ENCODE measurements at places on chromosomes 6 and 20. TPM values are rescaled to one million over a fixed set of nuclear protein-coding genes. Genes with fewer than 3 reads are reported as not detected.

DNA sequence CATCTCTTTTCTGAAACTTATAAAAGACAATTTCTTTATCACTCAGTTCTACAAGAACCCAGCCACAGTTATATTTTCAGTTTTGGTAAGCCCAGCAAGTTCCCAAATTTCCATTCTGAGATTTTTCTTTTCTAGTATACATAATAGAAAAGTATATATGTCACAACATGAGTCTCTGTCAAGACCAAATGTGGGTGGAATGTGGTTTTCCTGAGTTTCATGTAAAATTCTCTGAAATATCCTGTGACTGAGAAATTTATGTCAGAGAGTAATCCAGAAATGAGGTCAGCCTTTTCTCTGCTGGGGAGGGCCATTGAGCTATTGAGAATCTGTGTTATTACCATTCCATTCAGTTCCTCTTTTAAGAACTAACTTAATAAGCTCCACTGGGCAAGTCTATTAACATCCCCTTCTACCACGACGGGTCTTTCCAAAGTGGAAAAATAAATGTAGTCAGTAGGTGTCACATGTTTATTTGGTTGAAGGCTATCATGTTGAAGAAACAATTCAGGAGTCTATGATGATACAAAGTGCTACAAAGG is 100.7 kb upstream of the HMGN3 start:
- no peak for DNase-seq

DNA sequence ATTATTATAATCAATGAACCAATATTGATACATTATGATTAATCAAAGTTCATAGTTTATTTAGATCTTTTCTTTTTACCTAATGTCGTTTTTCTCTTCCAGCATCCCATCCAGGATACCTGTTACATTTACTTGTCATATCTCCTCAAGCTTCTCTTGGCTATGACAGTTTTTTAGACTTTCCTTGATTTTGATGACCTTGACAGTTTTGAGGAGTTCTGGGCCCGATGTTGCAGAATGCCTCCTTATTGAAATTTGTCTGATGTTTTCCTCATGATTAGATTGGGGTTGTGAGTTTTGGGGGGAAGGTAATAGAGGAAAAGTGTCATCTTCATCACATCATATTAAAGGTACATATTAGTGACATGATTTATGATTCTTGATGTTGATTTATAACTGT is 3.8 kb upstream of the SIRPD start:
- no peak for DNase-seq

DNA sequence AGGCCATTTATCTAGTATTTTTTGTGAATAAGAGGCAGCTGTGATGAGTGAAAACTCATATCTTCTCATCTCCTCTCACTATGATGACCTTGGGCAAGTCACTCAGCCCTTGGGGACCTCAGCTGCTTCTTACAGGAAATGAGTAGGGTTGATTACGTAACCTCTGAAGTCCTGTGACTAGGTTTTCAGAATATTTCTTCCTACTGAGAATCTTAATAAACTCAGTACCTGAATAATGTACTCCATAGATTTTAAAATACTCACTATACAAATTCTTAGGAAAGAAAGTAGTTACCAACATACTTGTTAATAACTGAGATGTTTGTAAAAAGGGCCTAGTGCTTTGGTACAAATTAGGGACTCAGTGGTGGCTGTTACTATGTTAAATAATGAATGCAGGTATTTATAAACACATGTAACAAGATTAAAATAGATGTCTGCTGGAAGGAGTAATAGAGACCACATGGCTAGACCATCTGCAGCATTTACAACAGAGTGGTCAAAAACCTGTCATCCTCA is 60.9 kb downstream of the RPRD1B start:
- peak; percentile 77 for DNase-seq

DNA sequence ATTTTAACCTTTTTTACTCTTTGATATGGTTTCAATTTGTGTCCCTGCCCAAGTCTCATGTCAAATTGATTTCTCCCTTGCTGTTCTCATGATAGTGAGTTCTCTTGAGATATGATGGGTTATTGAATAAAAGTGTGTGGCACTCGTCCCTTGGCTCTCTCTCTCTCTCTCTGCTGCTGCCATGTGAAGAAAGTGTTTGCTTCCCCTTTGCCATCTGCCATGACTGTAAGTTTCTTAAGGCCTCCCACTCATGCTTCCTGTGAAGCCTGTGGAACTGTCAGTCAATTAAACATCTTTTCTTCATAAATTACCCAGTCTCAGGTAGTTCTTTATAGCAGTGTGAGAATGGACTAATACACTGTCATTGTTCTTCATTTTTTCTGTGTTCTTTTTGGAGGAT is 48.5 kb downstream of the LIN28B start:
- no peak for DNase-seq

- no peak for DNase-seq
These were observed 37.5 kb downstream of the ELMO2 start for GRCh38 chr20:46368902-46369268.

DNA sequence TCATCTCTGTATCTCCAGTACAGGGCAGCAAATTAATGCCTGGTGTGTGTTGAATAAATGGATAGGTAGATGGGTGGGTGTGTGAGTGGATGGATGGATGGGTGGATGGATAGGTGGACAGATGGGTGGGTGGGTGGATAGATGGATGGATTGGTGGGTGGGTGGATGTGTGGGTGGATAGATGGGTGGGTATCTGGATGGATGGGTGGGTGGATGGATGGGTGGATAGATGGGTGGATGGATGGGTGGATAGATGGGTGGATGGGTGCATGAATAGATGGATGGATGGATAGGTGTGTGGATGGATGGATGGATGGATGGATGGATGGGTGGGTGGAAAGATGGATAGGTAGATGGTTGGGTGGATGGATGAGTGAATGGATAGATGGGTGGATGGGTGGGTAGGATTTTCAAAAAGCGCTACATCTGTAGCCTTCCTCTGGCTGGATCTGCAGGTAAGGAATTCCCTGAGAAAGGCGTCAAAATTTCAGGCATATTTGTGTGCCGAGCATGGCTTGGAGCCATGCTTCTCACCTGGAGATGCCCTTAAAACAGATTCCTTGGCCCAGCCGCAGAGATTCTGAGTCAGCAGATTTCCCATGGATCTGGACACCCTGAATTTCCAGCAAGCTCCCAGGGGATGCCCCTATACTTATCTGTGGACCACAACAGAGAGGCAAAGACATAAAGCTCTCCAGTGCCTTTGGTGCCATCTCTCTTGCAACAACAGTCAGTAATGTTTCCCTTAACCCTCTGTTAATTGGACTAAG is 177.6 kb downstream of the CDH4 start:
- DNase-seq = no peak

- DNase-seq = no peak
These were observed 10.1 kb upstream of the NHSL1 start for GRCh38 chr6:138509371-138509770.

- no peak for DNase-seq
These were observed 4.0 kb downstream of the DSP start for GRCh38 chr6:7545316-7546019.

GRCh38 chr6:50966532-50966931 is 147.9 kb downstream of the TFAP2B start:
- DNase-seq = no peak

GRCh38 chr6:129007701-129008373 is 124.9 kb downstream of the LAMA2 start:
- DNase-seq = no peak

DNA sequence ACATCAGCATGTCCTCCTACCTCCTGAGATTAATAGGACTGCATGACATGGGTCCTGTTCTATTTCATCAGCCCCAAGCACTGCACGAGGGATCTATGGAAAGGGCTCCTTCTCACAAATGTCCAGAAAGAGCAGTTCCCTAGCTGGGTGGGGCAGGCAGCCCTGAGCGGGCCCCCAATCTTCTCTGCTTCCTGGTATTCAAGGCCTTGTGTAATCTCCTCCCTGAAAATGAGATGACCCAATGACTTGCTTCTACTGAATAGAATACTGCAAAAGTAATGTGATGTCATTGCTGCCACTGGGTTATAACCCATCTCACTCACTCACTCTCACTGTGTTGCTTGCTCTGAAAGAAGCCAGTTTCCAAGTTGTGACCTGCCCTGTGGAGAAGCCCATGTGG is 126.4 kb downstream of the OPRM1 start:
- no peak for DNase-seq

GRCh38 chr6:117521791-117522502 is 39.5 kb downstream of the DCBLD1 start:
- DNase-seq = no peak

- DNase-seq = no peak
These were observed 39.5 kb upstream of the SLC22A2 start for GRCh38 chr6:160298121-160298520.

HLA-DQA2 gene
- total RNA-seq = not detected

CLDN20 gene
- total RNA-seq = not detected

HLA-DPB1 gene
- 52.1 TPM for total RNA-seq
